Sigmoid colon (tissue), 7 donors: ENCODE measurements at places on chromosomes 6 and 20. TPM values are rescaled to one million over a fixed set of nuclear protein-coding genes. Genes with fewer than 3 reads are reported as not detected.
A peak's percentile ranks its signal among the peaks of the same experiment; 100 is the strongest.

WFDC10B gene
- not detected for total RNA-seq

RIN2 gene
- total RNA-seq, result 73.7 TPM

PPIL6 gene
- 10.2 TPM for total RNA-seq

C6orf58 gene
- total RNA-seq, result not detected

NEURL2 gene
- total RNA-seq, result 25.8 TPM

XKR7 gene
- not detected for total RNA-seq

SOBP gene
- 16.8 TPM for total RNA-seq

PRICKLE4 gene
- 4.6 TPM for total RNA-seq

ARMC12 gene
- 5.0 TPM for total RNA-seq

KHDC1L gene
- not detected for total RNA-seq

GNMT gene
- total RNA-seq, result not detected

SAMD3 gene
- not detected for total RNA-seq

PPP1R18 gene
- total RNA-seq, result 32.6 TPM

SHLD1 gene
- total RNA-seq, result 3.1 TPM

DNA sequence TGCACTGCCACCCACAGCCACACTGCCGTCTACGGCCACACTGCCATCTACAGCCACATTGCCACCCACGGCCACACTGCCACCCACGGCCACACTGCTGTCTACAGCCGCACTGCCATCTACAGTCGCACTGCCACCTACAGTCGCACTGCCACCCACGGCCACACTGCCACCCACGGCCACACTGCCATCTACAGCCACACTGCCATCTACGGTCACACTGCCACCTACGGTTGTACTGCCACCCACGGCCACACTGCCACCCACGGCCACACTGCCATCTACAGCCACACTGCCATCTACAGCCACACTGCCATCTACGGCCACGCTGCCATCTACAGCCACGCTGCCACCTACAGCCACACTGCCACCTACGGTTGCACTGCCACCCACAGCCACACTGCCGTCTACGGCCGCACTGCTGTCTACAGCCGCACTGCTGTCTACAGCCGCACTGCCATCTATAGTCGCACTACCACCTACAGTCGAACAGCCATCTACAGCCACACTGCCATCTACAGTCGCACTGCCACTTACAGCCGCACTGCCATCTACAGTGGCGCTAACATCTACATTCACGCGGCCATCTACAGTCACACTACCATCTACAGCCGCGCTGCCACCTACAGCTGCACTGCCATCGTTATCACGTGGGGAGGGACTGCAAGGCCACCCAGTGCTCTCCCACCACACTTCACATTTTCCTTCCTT lies 154.6 kb upstream of the AFDN start:
- DNase-seq, result peak; percentile 32

- no peak for DNase-seq
These were observed 40.7 kb downstream of the PLCB4 start for GRCh38 chr20:9109566-9109965.

GRCh38 chr6:109739686-109740085 lies 48.6 kb downstream of the FIG4 start:
- no peak for DNase-seq

GRCh38 chr6:117733341-117733740 lies 58.1 kb downstream of the NUS1 start:
- no peak for DNase-seq

DNA sequence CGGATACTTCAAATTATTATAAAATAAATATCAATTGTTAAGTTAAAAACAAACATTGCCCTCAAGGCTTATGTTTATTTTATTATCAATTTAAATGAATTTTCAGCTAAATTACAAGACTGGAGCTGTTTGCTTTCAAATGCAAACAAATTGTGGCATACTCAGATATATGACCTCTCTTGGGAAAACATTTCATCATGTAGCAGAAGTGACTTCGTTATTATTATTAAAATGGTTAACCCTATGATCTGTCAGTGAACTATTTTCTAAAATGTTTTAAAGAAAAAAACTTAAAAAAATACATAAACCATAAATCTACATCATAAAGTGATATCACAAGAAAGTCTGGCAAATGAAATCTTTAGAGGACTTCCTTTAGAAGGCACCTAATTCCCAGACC lies 72.5 kb downstream of the MAN1A1 start:
- no peak for DNase-seq

DNA sequence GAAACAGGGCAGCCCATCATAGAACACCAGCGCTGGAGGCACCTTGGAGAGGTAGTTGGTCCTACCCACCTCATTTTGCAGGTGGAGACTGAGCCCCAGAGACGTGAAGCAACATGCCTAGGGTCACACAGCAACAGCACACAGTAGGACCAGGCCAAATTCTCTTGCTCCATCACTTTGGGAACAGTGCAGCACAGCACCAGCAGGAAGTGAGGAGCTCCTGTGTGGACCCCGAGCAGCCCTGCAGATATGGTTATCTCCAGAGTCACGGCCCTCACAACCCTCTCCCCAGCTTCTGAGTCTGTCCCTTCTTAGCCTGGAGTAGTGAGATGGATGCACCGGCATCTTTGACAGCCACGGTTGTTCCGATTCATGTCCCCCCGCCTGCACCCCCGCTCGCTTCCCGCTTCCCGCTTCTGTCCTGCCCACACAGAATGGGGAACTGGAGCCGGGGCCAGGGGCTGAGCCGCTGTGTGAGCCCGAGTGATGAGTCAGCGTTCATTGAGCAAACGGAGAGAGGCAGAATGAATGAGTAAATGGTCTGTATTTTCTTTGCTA lies 72.6 kb upstream of the DUSP22 start:
- DNase-seq, result peak; percentile 74

GRCh38 chr6:96823743-96824142 lies 13.5 kb downstream of the GPR63 start:
- DNase-seq, result no peak

- DNase-seq, result no peak
These were observed 2.9 kb downstream of the C6orf141 start for GRCh38 chr6:49553384-49553783.

DNA sequence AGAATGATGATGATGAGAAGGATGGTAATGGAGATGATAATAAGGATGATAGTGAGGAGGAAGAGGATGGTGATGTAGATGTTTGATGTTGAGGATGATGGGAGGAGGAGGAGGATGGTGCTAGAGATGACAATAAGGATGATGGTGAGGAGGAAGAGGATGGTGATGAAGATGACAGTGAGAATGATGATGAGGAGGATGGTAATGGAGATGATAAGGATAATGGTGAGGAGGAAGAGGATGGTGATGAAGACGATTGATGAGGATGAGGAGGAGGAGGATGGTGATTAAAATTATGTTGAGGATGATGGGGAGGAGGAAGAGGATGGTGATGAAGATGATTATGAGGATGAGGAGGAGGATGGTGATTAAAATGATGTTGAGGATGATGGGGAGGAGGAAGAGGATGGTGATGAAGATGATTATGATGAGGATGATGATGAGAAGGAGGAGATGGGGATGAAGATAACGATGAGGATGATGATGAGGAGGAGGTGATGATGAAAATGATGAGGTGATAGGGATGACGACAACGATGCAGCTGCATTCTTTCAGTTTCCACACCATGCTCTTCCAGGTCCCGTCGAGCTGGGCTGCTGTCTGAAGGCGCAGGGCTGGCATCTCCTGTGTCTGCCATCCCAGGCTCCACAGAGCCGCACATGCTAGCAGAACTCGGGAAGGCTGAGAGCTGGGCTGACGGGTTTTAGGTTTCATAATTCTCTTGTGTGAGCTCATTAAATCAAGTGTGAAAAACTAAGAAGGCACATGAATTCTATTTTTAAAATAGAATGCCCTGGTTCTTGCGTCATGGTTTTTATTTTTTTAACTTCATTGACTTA lies 274.9 kb downstream of the SMOC2 start:
- DNase-seq, result no peak

DNA sequence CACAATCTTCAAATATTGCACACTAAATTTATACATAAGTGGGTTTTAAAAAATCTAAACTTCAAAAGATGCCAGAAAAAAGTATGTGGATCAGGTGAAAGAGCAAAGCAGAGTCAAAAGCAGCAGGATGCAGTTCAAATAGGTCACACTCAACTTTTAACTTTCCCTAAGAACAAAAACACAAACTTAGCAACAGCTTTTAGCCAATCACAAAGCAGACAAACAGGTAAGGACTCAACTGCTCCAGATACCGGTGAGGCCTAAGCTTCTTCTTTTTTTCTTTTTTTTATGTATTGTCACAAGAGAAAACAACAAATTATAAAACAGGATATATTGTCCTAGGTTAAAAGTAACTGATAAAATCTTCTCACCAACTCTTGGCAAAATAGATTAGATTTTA lies 74.7 kb downstream of the SESN1 start:
- no peak for DNase-seq

GRCh38 chr6:108927927-108928326 lies 79.7 kb downstream of the ARMC2 start:
- no peak for DNase-seq

- DNase-seq, result no peak
These were observed 399.8 kb downstream of the BTBD9 start for GRCh38 chr6:38239719-38240451.

- peak; percentile 75 for DNase-seq
These were observed 1.4 kb downstream of the PPP1R3D start for GRCh38 chr20:59938696-59939051.

- no peak for DNase-seq
These were observed 153.9 kb downstream of the MRPL14 start for GRCh38 chr6:43973357-43973756.

- DNase-seq, result peak; percentile 39
These were observed 97.6 kb downstream of the MRPL14 start for GRCh38 chr6:44029444-44030185.

- DNase-seq, result no peak
These were observed 25.3 kb upstream of the ZBTB24 start for GRCh38 chr6:109508166-109508860.

- no peak for DNase-seq
These were observed 198.7 kb upstream of the STXBP5 start for GRCh38 chr6:147005499-147005898.

- no peak for DNase-seq
These were observed 7.5 kb downstream of the JARID2 start for GRCh38 chr6:15253203-15254022.

- DNase-seq, result no peak
These were observed 379.8 kb downstream of the UTRN start for GRCh38 chr6:144664947-144665346.

GRCh38 chr6:81969814-81970213 lies 217.3 kb upstream of the TENT5A start:
- no peak for DNase-seq

DNA sequence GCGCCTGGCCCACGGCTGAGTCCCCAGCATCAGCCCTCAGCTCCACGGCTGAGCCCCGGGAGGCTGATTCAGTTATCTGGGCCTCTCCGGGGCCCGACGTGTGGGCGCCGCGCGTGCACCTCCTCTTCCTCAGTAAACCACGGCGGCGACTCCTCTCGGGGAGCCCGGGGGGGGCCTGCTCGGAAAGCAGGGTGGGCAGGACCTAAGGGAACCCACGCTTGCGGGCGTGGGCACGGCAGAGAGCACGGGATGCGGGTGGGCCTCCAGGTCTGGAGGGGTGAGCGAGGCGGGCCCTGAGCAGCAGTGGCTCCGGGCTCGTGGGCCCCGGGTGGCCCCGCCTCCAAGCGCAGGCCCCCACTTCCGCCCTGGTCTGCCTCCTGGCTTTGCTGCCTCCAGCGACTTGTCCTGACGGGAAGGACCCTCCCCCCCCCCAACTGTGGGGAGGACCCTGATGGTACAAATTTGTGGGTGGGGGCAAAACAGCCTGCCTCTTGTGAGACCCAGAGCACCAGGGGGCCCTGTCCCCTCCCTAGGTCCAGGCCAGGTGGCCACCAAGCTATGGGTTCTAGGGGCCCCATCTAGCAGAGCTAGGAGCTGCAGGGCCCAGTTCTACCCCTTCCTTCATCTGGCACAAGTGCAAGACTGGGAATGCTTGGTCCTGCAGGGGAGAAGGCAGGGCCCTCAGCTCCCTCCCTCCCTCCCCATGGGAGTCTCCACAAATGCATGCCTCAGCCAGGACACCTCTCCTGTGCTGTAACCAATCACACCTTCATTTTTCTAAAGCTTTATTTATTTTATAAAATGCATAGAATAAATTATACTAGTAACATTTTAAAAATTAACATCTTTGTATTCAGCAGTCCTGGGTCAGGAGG lies 16.9 kb downstream of the UCKL1 start:
- DNase-seq, result peak; percentile 63

DNA sequence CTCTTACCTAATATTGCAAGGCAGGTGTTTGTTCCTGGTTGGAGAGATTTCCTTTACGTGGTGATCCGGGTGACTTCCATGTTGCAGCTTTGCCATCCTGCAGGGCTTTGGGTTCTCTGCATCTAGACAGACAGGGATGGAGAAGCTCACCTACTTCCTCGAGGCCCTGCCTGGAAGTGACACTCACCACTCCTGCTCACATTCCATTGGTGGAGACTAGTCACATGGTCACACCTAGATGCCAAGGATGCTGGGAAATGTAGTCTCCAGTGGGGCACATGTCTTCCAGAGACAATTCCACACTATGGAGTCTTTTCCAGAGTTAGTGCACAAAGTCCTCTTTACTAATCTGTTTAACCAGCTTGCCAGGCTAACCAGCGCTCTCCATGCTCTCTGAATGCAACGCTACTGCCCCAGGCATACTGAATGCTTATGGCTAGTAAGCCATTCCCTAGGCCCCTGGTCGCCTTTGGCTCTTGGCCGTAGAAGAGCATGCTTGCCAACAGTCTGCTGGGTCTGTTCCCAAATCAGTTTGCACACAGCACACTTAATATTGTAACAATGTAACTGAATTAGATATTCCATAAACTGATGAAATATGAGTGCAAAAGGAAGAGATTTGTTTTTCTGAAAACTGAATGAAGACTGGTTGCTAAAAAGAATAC lies 6.7 kb upstream of the KCNK15 start:
- DNase-seq, result no peak

GRCh38 chr20:30488941-30489613 lies 768.4 kb upstream of the DEFB115 start:
- no peak for DNase-seq

GRCh38 chr6:81238390-81238789 lies 514.1 kb downstream of the TENT5A start:
- no peak for DNase-seq

GRCh38 chr20:38156888-38157634 lies 8.0 kb downstream of the TGM2 start:
- DNase-seq, result peak; percentile 90

DNA sequence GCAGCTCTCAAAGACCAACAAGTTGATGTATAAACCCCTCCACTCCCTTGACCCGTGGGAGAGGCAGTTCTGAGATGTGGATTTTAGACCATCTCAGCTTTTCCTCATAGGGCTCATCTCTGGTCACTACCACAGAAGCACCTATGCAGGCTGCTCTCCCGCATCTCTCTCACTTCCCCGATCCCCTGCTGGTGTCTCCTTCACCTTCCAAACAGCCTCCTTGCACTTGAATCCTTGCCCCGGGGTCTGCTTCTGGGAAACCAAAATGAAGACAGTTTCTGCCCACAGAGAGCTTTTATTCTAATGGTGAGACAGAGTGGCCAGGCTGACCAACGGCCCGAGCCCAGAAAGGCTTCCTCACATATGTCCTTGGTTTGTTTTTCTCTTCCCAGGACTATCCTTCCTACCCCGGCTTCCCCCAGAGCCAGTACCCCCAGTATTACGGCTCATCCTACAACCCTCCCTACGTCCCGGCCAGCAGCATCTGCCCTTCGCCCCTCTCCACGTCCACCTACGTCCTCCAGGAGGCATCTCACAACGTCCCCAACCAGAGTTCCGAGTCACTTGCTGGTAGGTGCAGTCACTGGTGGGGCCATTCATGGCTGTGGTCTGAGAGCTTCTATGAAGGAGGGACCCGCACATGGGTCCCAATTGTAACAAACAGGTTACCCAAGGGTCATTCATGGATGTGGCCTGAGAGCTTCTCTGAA lies 179.3 kb downstream of the EYA2 start:
- no peak for DNase-seq

- no peak for DNase-seq
These were observed 26.9 kb downstream of the SLCO4A1 start for GRCh38 chr20:62669249-62669648.
